Kidney tubule cell (primary cell): ENCODE measurements at places on chromosomes 6 and 20.

DNA sequence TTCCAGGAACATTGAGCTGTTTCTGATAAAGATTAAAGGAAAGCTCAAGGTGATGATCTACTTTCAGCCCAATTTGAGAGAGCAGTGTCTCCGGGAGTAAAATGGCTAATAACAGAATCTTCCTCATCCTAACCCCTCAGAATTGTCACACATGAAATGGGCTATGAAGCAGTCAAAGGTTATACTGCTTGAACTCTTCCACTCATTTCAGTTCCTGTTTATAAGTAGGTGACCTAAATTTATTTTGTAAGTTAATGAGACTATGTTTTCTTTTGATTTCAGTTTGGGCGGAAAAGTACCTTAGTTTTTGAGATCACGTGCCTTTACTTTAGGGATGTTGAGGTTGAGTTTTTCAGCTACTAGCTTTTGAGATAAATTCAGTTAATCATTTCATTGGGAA, 47.2 kb downstream of the QKI start:
- DNase-seq = no peak

- no peak for DNase-seq
Observed at GRCh38 chr6:105078386-105078708, 101.5 kb downstream of the POPDC3 start.

DNA sequence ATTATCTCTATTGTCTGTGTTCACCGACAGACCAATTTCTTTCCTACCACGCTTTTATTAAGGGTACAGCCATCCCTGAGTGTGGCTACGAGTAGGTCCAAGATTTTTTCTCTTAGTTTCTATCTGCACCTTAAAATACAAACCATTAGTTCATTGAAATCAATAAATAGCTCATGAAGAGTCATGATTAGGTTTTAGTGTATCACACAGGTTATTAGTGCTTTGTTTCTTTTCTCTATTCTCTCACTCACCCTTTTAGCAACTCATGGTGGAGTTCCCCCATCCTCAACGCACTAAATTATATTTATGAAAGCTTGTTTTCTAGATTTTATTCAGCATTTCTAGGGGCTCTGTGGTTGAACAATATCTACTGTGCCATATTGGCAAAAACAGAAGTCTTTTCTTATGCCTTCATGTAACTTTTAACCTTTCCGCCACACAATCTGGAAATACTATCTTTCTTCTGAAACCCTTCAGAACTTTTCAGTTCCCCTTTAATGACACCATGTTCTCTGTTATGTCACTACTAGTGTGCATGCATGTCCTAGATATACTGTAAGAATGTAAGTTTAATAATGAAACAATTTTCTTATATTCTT, 128.2 kb upstream of the LAMA2 start:
- no peak for DNase-seq

GRCh38 chr20:59144179-59144830, 19.3 kb upstream of the ZNF831 start:
- no peak for DNase-seq

DNA sequence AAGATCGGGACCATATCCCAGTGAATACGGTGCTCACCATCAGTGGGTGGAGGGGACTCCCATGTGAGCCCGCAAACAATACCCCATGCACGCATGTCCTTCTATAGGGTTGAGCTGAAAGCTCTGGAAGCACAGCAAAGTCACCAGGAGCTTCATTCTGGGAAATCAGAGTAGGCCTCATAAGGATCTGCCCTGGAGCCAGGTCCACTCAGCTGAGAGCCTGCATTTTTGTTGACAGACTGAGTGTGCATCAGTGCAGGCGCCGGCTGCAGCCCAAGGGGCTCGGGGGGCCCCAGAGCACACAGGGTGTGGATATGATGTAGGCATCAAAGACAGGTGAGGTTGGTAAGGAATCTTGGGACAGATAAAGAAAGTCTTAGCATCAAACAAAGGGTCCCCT, 79.8 kb upstream of the CD93 start:
- no peak for DNase-seq

GRCh38 chr6:169292338-169293124, 38.9 kb upstream of the THBS2 start:
- peak; percentile 94 for DNase-seq
